IMR-90 (cell line): ENCODE measurements at places on chromosomes 5 and 9. TPM values are rescaled to one million over a fixed set of nuclear protein-coding genes. Genes with fewer than 3 reads are reported as not detected.

Gene PIP5K1B
- total RNA-seq: not detected in 2 replicates

Gene PAIP1
- 101 and 123 TPM in 2 replicates for total RNA-seq

Gene ADAM19
- total RNA-seq: 35.5 and 38.3 TPM in 2 replicates

Gene IFNE
- 1.8 and 1.9 TPM in 2 replicates for total RNA-seq

Gene SOWAHA
- total RNA-seq: under 0.01 TPM in 1 of 2 replicates, not detected in the other

Gene PAPPA
- 11.7 and 12.4 TPM in 2 replicates for total RNA-seq

Gene PKN3
- total RNA-seq: 1.6 and 1.7 TPM in 2 replicates

Gene ANKRD55
- total RNA-seq: 0.28 TPM in 1 of 2 replicates, not detected in the other

Gene GABRB2
- not detected in 2 replicates for total RNA-seq

Gene PAEP
- total RNA-seq: not detected in 2 replicates

Gene PCDHGB1
- 3.3 and 3.6 TPM in 2 replicates for total RNA-seq

Gene ORM1
- 0.18 TPM in 1 of 2 replicates, not detected in the other for total RNA-seq

Gene ZNF300
- total RNA-seq: 6.1 and 7.5 TPM in 2 replicates

- DNase-seq: no peak
These were observed 27.2 kb upstream of the FCN1 start for GRCh38 chr9:134944916-134945315.

- DNase-seq: no peak
These were observed 1.7 kb downstream of the GFM2 start for GRCh38 chr5:74765201-74765600.

GRCh38 chr5:147216552-147217154, 18.2 kb upstream of the STK32A start:
- no peak for DNase-seq

DNA sequence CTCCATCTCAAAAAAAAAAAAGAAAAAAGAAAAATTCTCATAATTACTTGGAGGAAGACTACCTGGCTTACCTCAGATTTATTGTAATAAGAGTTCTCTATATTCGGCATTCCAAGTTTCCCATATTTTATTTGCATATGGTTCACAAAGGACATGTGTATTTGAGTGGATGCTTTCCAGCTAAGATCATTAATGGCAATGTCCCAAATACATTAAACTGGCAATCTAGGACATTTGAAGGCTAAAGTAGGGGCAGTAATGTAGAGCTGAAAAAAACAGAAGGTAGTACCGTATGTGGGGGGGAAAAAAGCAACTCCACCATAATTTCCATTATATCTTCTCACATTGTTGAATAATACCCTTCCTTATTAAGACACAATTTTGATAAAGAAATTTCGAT, 4.9 kb downstream of the TUT7 start:
- DNase-seq: peak; percentile 30

DNA sequence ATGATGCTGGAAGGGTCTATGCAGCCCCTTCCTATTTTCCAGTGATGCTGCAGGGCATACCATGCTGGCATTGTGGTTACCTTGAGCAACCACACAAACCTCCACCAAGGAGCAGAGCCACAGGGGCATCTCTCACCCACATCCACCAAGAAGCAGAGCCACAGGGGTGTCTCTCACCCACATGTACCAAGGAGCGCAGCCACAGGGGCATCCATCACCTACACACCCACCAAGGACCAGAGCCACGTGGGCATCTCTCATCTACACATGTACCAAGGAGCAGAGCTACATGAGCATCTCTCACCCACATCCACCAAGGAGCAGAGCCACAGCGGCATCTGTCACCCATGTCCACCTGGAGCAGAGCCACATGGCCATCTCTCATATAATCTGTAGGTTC, 8.8 kb upstream of the GM2A start:
- no peak for DNase-seq

DNA sequence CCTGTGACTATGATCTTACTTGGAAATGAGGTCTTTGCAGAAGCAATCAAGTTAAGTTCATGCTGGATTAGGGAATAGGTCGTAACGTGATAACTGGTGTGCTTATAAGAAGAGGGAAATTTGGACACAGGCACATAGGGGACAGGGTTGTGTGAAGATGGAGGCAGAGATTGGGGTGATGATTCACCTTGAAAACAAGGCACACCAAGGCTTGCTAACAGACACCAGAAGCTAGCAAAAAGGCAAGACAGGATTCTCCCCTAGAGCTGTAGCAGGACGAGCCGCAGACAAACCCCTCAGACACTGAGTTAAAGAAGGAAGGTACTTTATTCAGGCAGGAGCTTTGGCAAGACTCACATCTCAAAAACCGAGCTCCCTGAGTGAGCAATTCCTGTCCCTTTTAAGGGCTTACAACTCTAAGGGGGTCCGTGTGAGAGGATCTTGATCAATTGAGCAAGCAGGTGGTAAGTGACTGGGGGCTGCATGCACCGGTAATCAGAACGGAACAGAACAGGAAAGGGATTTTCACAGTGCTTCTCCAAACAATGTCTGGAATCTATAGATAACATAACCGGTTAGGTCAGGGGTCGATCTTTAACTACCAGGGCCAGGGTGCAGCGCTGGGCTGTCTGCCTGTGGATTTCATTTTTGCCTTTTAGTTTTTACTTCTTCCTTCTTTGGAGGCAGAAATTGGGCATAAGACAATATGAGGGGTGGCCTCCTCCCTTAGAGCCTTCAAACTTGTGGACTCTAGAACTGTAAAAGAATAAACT, 57.5 kb upstream of the S1PR3 start:
- no peak for DNase-seq

GRCh38 chr9:128276574-128277270, 646 bp downstream of the SWI5 start:
- peak; percentile 34 for DNase-seq

DNA sequence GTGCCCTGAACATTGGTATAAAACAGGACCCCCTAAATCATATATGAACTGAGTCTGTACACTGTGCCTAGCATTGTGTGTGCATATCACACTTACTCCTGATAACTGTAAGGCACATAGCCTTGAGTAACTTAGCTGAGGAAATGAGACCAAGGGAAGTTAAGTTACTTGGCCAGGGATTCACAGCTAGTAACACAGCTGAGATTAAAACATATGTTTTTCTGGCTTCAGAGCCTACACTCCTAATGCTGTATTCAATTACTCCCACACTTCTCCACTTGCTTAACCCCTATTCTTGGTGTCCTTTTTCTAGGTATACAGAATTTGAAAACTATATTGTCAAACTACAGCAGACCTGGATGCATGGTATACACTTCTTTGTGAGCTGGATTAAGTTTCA, 12.8 kb downstream of the GHR start:
- no peak for DNase-seq

- no peak for DNase-seq
These were observed 12.4 kb upstream of the SIL1 start for GRCh38 chr5:139210585-139210984.

GRCh38 chr5:100676817-100677631, 141.8 kb downstream of the FAM174A start:
- DNase-seq: peak; percentile 44

DNA sequence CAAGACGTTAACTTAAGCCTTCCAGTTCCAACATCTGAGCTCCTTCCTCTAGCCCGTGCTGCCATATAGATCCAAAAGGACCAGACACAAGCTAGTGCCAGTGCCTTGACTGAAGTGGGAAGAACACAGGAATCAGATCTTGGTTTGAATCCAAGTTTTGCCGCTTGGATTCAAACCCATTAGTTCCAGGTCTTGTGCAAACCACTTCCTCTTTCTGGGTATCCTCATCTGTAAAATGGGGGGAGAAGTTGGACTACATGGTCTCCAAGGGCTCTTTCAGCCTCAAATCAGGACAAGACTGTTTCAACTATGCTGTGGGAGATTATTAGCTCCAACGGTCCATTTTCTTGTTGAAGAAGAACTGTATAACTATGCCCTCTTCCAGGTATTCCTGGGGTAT, 32.6 kb downstream of the TTLL11 start:
- no peak for DNase-seq

- DNase-seq: peak; percentile 71
These were observed 14.7 kb downstream of the MTAP start for GRCh38 chr9:21817176-21817575.

- DNase-seq: peak; percentile 10
These were observed 114.8 kb upstream of the DAPK1 start for GRCh38 chr9:87382900-87383299.

DNA sequence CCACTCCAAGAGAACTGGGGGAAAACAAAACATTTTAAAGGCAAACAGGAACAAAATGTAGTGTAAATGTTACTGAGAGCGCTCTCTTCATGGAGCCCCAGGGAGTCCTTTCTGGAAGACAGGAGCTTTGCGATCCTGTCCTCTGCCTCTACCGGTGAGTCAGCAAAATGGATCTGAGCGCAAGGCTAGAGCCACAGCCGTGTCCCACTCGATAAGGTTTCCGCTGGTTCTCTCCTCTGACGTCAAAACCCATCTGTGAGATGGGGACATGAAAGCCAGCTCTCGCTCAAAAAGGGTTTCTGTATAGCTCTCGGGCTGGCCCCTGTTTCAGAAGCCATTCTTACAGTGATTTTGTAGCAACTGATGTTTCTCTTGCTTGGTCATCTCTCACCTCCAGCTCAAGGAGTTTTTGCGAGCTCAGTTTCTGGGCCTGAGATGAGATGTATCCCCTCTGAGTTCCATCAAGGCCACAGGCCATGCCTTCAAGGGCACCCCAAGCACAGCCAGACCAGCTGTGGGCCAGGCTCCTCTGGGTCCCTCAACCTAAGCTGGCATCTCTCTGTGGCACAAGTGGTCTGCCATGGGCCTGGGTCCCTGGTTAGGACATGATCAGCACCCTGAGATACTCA, 101.6 kb downstream of the FSTL4 start:
- DNase-seq: no peak

DNA sequence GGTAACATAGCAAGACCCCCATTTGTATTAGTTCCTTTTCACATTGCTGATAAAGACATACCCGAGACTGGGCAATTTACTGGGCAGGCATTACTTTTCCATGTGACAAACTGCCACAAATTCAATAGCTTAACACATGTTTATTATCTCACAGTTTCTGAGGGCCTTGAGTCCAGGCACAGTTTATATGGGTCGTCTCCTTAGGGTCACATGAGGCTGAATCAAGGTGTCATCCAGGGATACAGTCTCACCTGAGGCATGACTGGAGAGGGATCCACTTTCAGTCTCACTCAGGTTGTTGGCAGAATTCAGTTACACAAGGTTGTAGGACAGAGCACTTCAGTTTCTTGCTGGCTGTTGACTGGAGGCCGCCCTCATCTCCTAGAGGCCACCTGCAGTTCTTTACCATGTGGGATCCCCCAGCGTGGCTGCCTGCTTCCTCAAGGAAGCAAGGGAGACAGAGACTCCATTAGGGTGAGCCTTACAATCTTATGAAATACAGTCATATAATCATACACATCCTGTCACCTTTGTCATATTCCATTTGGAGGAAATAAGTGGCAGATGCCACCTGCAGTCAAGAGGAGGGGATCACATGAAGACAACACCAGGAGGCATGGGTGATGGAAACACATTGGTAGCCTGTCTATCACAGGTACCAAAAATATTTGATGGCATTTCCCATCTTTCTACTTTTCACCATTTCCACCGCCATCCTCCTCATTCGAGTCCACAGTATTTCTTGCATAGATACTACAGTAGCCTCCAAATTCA, 15.1 kb upstream of the ERAP1 start:
- no peak for DNase-seq

- peak; percentile 64 for DNase-seq
These were observed 12.2 kb upstream of the CSNK1A1 start for GRCh38 chr5:149563466-149563865.

- peak; percentile 24 for DNase-seq
These were observed 181.1 kb downstream of the KDM4C start for GRCh38 chr9:6938873-6939272.

GRCh38 chr9:123544007-123544827, 188.2 kb downstream of the CRB2 start:
- peak; percentile 54 for DNase-seq

GRCh38 chr5:138632900-138633489, 57.8 kb upstream of the HSPA9 start:
- peak; percentile 75 for DNase-seq

- DNase-seq: no peak
These were observed 73.8 kb downstream of the RGS3 start for GRCh38 chr9:113537229-113537810.

DNA sequence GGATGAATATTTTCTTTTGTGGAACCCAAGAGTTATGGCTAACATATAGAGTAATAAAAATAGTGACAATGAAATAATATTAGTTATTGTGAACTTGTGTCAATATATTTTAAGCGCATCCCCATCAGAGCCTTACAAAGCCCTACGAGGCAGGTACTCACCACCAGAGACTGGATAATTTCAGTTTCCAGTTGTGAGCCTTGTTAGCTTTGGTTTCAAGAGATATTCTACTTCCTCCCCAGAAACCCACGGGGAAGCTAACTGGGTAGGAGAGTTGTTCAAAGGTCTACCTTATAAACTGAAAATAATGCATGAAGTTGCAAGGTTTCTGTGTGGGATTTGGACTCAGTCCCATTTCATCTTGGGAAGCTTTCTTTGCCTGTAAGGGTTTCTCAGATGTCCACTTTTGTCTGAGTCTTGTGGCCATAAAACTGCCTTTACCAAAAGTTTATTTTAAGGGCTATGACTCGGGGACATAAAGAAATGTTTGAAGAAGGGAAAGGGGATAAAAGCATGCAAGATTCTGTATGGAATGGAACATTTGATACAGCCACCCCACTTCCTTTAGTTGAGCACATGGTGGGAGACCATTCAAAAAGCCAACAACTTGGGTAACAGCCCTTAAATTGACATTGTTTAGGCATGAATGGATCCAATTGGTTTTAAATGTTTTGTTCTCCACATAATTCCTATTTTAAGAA, 57.4 kb upstream of the ANKRD55 start:
- no peak for DNase-seq

GRCh38 chr5:61461417-61461816, 129.4 kb downstream of the ZSWIM6 start:
- no peak for DNase-seq

- no peak for DNase-seq
These were observed 525.9 kb upstream of the ZNF608 start for GRCh38 chr5:125272357-125272756.

GRCh38 chr9:134707031-134707680, 65.6 kb downstream of the COL5A1 start:
- DNase-seq: peak; percentile 88

- DNase-seq: no peak
These were observed 51.5 kb downstream of the WWC1 start for GRCh38 chr5:168342985-168343384.

DNA sequence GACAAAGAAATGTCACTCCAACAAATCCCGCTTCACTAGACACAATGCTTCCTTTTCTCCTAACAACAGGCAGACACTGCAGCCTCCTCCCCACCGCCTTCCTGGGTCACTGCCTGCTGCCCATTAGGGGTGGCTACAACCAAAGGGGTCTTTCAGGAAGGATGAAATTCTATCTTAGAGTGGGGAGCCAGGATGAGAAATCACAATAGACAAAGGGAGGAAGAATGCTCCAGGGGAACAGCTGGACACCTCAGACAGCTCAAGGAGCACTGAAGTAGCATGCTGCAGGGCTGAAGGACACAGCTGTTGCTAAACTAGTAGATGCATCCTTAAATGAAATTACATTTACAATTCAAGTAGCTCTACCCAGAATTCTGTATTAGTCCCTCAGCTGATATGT, 54.2 kb downstream of the PRELID2 start:
- DNase-seq: no peak

- DNase-seq: no peak
These were observed 34.8 kb upstream of the SMARCA2 start for GRCh38 chr9:1980387-1980786.
